ENCODE measurements at places on chromosomes 6 and 20.

GRCh38 chr6:115617031-115617430 lies 443.7 kb downstream of the FRK start:
- DNase-seq = no peak

- DNase-seq = no peak
Observed at GRCh38 chr20:13816757-13817156, 31.9 kb downstream of the NDUFAF5 start.

GRCh38 chr6:125302840-125303511 lies 1.2 kb upstream of the HDDC2 start:
- DNase-seq = peak; percentile 23

DNA sequence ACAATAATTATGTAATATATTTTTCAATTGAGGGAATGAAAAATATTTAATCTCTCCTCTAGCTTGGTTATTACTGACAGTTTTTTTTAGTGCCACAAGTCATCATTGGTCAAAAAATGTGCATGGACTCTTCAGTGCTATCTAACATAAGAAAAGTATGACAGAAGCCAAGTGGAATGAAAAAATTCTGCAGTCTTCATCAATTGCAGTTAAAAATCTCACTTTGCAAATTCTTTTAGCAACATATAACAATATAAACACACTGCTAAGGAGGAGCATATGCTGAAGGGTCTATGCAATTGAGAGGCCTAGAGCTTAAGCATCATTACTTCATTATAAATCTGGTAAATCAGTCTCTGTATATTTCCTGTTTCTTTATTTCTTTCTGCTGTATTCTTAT lies 175.1 kb downstream of the ARHGAP18 start:
- DNase-seq = no peak

DNA sequence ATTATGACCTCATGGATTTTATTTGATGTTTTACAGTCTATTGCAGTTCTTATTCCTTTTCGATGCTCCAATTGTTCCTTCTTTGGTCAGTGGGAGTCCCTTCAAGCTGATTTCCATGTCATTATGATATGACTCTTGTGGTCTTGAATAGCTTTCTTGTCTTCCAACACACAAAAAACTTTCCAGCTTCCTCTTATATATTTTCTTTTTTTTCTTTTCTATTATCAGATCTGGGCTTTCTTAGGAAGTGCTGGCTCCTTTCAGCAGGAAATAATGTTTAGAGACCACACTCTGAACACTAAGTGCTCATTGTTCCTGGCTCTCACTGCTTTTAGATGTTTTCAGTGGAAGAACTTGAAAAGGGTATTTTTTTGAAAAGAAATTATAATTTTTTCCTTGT lies 3.1 kb upstream of the SLC17A1 start:
- DNase-seq = no peak

DNA sequence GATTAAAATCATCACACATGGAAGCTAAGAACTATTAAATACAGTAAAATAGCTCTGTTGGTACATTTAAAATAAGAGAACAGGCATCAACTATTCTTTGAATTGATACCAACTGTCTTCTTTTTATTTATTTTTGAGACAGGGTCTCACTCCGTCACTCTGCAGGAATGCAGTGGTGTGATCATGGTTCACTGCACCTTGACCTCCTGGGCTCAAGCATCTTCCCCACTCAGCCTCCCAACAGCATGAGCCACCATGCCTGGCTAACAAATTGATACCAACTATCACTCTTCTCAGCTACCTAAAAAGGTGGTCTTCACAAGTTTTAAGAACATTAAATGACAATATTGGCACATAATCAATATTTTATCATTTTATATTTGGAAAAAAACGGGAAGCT lies 7.8 kb upstream of the PNISR start:
- no peak for DNase-seq

- DNase-seq = no peak
Observed at GRCh38 chr20:32040142-32040953, 11.7 kb upstream of the HCK start.

DNA sequence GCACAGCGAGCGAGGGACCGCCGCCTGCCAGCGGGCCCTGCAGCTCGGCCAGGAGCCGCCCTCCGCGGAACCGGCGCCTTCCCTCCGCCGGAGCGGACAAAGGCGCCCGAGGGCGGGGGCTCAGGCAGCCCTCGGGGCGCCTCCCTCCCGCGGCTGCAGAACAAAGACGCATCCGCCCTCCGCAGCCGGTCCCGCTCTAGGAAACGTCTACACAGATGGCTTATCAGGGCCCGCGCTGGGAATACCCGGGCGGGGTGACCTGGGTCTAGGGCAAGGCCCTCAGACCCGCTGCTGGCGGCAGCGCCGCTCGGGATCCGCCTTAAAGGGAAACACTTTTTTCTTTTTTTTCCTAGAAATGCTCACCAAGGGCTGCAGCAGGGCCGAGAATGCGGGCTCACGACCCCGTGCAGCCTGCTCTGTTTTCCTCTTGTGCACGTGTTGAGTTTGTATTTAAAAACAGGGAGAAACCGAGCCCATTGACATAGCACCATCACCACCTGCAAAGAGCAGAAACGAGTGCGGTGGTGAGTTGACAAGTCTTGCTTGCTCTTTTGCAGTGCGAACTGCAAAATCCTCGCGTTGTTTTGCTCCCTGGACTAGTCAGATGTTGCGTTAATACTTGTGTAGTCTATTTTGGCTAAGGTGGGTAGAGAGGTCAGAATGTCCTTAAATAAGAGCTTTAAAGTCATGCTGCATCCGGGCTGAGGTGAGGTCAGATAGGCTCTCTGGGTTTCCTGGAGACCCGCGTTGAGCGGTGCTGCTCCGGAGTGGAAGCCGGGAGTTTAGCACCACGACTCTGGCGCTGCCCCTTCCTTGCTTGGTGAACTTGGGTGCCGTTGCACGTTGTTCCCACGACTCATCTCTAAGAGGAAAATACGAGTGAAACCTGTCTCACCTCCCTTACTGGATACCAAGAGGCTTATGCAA lies 1.1 kb upstream of the RPS6KA2 start:
- DNase-seq = peak; percentile 69

- DNase-seq = peak; percentile 60
Observed at GRCh38 chr6:2209226-2209809, 36.1 kb downstream of the GMDS start.

- DNase-seq = peak; percentile 56
Observed at GRCh38 chr20:35341366-35342028, 49.3 kb upstream of the FAM83C start.

GRCh38 chr6:98828941-98829411 lies 5.4 kb upstream of the POU3F2 start:
- no peak for DNase-seq

DNA sequence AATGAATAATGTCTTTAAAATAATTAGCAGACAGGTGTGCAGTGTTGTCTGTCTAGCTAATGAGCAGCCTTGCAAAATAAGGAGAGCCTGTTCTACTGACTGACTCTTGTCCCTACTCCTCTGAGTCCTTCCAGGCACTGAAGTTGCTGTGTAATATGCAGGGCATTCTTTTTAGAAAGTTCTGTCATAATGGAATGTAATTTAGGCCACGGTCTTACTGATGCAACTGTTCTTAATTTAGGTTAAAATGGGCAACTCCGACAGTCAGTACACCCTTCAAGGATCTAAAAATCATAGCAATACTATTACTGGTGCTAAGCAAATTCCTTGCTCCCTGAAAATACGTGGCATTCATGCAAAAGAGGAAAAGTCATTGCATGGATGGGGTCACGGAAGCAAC lies 133.9 kb downstream of the TIAM2 start:
- no peak for DNase-seq

DNA sequence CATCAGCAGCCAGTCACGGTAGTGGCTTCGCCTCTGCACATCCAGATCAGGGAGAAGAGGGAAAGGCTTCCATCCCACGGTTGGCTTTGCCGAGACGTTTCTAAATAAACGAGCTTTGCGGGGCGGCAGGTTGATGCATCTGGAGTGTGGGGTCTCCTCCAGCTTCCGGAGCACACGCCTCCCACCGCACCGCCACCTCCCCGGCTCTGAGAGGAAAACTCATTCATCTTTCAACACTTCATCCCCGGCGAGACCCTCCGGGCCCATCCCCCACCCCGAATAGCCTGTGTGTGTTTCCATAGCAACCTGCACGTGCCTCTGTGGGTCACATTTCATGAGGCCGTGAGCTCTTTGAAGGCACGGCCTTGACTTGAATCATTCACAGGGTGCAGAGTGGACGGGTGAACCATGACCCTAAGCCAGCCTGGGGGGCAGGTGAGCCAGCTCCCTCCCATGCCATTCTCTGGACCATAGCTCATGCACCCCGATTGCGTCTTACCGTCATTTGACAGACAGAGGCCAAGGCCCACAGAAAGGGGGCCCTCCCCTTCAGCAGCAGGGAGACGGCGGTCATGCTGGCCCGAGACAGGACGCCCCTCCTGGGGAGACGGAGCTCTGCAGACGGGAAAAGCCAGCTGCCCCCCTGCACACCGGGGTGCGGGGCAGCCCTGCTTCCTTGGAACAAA lies 16.2 kb upstream of the CHRNA4 start:
- no peak for DNase-seq

DNA sequence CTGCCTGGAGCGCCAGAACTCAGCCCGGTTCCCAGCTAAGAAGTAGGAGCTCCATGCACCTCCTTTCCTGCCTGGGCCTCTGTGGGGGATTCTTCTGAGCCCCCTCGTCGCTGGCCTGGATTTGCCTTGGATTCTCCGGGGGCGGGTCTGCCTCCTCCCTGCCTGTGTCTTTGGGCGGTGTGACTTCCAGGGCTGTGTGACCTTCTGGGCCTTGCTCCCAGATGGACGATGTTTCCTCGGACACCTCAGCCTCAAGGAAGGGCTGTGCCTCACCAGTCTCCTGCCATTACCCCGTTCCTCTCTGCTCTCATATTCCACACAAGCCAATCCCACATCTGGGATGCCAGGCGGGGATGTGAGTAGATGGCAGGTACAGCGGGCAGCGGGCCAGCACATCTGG lies 76.8 kb downstream of the ERMARD start:
- no peak for DNase-seq

GRCh38 chr6:38319256-38320212 lies 320.2 kb downstream of the BTBD9 start:
- DNase-seq = peak; percentile 16

DNA sequence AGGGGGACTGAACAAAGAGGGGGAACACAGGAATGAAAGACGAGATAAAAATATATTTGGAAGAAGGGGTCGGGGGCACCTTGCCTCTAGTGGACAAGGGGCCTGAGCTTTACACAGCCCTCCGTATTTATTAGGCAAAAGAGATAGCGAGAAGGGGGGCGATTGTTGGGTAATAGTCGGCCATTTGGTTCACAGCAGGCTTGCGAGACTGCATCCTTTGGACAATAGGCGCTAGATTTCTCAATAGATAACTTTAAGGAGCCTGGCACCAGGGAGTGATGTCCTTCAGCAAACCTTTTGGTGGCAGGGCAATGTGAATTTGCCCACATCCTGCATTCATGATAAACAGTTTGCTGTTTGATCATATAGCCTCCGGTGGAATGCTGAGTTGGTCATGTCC lies 3.0 kb upstream of the NANP start:
- no peak for DNase-seq

DNA sequence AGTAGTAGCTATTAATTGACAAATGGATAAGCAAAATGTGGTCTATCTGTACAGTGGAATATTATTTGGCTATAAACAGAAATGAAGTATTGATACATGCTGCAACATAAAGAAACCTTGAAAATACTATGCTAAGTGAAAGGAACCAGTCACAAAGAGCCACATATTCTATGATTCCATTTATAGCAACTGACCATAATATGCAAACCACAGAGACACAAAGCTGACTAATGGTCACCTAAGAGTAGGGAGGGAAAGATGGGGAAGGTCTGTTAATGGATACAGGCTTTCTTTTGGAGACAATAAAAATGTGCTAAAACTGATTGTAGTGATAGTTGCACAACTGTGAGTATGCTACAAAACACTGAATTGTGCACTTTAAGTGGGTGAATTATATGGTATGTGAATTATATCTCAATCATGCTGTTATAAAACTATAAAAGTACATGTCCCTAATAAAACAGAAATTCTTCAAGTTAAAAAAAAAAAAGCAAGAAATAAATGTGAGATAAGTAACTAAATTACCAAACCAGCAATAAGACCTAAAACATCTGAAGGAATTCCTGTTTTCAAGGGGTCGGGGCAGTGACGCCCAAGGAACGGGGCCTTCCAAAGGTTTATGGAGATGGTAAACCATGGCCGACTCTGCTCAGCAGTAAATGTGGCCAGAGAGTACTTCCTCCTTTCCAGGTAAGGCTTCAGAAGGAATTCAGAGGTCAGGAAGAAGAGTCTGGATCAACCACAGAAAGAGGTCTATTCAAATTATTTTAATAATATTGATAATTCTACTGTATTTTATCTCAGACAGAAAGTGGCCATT lies 75.4 kb downstream of the ARHGAP18 start:
- DNase-seq = no peak

DNA sequence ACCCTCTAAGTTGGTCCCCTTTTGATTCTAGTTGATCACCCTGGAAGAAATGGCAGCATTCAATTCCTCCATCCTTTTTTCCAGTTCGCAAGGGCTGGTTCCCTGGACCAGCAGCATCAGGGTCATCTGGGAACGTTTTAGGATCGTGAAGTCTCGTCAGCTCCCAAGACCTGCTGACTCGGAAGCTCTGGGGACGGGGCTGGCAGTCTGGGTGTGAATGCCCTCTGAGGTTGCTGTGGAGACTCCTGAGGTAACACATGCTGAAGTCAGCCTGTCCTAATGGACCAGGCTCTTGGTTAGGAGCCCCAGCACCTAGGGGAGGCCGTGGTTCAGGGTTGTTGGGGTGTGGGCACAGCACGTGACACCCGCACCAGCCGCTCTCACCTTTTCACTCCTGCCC lies 164.1 kb downstream of the SYNDIG1 start:
- DNase-seq = no peak

DNA sequence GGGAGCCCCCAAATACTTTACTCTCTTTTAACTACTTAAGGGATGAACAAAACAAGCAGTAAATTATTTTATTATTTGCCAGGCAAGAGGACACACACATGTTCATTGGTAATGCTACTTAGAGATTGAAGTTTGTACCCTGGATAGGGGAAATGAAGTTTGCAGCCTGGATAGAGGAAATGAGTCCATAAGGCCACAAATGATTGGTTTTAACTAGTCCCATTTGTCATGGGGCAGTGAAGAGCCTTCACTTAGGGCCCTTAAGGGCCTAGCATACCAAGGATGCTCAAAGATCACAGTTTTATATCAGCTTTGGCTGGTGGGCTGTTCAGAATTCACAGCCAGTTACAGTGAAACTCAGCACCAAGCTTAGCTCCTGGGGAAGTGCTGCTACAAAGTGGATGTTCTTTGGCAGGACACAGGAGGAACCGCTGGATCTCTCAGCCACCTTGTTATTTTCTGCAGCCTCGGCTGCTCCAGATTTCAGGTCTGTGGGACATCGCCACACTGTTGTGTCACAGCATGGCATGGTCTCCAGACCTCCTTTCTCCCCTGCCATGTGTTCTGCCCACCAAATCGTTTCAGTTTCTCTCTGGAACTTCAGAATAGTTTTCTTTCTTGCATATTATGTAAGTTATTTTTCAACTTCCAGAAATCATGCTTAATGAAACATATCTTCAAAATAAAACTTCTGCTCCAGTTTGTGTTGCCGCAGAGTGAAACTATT lies 41.8 kb downstream of the NCOA7 start:
- DNase-seq = no peak
